MG63 (cell line): ENCODE measurements at places on chromosomes 7 and 10. TPM values are rescaled to one million over a fixed set of nuclear protein-coding genes. Genes with fewer than 3 reads are reported as not detected.

DNA sequence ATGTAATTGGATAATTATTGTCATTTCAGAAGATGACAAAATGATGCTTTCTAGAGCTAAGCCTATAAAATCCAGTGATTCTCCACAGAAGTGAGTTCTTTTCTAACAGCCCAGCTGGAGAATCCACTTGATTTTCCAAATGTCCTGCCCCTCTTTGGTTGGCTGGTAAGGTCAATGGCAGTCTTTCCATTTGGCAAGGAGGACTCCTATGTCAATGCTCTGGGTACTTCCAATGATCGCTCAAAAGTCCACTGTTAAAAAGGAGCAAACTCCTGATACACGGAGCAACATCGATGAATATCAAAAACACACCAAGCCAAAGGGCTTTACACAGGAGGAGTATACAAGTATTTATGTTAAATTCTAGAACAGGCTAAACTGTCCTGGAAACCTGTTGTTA is 57.8 kb downstream of the STK17A start:
- DNase-seq: no peak

GRCh38 chr7:50589364-50589763 is 24.2 kb upstream of the DDC start:
- DNase-seq: no peak

- no peak for DNase-seq
These were observed 72.1 kb downstream of the GRB10 start for GRCh38 chr7:50710441-50711154.

GRCh38 chr7:131057794-131058070 is 269.9 kb upstream of the MKLN1 start:
- no peak for DNase-seq

DNA sequence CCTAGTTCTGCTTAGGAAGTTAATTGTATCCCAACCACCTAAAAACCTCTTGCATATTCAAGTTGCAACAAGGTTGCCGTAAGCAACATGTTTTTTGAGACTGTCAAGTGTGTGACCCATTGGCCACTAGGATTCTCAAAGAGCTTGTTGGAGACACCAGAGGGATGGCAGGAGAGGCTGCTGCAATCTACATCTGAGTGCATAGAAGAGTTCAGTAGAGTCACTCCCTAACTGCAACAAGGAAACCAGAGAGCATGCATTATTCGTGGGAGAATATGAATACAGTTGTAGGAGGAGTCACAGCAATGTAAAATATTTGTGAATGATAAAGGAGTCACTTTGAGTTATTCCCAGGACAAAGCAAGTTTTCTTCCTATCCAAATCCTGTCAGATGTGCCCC is 538.6 kb downstream of the TNS3 start:
- no peak for DNase-seq

DNA sequence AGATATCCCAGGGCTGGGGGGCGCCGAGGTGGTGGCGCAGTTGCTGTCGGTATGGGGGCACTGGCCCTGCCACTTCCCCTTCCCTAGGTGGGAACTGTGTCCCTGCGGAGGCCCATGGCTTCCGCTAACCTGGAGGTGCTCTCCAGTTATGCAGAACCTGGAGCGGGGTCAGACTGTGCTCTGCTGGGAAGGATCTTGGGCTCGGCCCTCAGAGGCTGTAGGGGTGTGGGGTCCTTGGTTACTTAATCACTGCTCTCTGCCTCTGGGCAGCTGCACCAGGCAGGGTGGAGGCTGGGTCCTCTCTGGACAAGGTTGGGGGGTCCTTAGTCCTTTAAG is 2.4 kb downstream of the BRI3 start:
- DNase-seq: no peak

DNA sequence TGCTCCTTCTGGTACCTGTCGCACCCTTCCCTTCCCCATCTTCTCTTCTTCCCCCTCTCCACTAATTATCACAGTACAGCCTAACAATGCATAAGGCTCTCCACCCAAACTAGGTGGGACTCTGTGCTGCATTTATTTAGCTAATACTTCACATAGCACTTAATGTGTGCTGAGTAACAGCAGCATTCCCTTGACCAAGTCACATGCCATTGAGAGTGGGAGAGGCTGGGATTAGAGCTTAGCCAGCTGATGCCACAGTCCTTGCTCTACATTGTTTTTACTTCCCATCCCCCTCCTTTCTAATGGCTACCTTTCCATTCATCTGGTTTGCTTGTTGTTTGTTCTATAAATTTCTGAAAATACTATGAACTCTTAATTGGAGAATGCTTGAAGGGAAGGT is 426.9 kb downstream of the LRMDA start:
- no peak for DNase-seq

DNA sequence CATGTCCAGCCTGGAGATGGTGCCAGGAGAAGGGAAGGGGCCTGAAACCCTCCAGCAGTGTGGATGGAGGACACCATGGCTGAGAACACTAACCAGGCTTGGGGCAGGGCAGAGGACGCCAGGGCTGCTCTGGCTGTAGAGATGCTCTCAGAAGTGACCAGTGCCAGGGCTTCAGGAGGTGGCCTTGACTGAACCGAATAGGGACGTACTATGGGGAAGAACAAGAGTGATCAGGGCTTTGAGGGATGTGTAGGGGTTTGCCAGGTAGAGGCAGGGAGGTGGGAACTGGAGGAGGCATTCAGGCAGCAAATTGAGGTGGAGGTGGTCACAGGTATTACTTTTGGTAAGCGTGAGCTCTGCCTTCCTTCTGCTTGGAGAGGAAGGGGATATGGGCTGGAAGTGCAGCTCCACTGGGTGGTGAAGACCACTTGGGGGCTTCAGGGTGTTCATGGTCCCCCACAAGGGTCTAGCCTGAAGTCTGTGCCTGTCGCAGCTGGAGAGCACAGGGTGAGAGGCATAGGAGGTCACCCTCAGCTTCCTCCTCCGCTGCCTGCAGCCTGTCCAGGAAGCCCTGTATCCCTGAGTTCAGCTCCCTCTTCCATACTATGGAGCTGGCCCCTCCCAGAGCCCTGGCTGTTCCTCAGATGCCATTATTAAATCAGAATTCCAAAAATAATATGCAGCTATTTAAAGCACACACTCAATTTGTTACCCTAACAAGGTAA is 27.8 kb downstream of the ADCY1 start:
- DNase-seq: no peak

The OR9A4 gene
- total RNA-seq: not detected in 2 replicates

The PRSS2 gene
- total RNA-seq: not detected in 2 replicates

The PIP gene
- total RNA-seq: not detected in 2 replicates

The ARHGAP22 gene
- 20.7 and 23.2 TPM in 2 replicates for total RNA-seq

The SLC39A12 gene
- total RNA-seq: 0.23 TPM in 1 of 2 replicates, not detected in the other

The LIPM gene
- total RNA-seq: not detected in 2 replicates
